Muscle of arm (tissue), 14 donors: ENCODE measurements at places on chromosomes 12 and 14. TPM values are rescaled to one million over a fixed set of nuclear protein-coding genes. Genes with fewer than 3 reads are reported as not detected.

Gene AKAP3
- polyA plus RNA-seq: 1.3 TPM

Gene ARHGEF25
- 24.8 TPM for polyA plus RNA-seq

Gene RBP5
- polyA plus RNA-seq: not detected

Gene DCD
- not detected for polyA plus RNA-seq

Gene NRL
- polyA plus RNA-seq: 1.6 TPM

Gene GUCY2C
- 0.25 TPM for polyA plus RNA-seq

Gene SNW1
- polyA plus RNA-seq: 47.9 TPM

Gene OR4E2
- not detected for polyA plus RNA-seq

Gene ZDHHC22
- polyA plus RNA-seq: 0.56 TPM

Gene SLC6A12
- 0.27 TPM for polyA plus RNA-seq

Gene REP15
- polyA plus RNA-seq: 1.5 TPM

GRCh38 chr14:81562818-81563217, 29.2 kb upstream of the SEL1L start:
- no peak for DNase-seq

- DNase-seq: no peak
Measured at GRCh38 chr12:125696054-125696453, 630.8 kb downstream of the AACS start.

DNA sequence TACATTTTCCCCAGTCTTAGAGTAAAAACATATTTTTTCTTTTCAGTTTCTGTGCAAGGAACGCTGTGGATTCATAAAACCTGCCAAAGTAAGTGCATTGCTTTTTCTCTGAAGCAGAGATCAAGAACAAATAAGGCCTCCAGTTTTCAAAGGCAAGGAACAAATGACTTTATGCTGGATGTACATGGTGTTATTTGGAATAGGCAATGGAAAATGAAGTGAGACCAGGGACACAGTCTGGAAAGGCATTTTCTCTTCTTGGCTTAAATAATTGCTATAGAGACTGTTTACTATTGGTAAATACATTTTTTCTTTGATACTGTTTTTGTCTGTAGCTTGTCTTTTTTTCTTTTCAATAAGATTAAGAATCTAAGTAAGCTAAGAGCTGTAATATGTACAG, 725.9 kb upstream of the MDGA2 start:
- DNase-seq: peak; percentile 31

DNA sequence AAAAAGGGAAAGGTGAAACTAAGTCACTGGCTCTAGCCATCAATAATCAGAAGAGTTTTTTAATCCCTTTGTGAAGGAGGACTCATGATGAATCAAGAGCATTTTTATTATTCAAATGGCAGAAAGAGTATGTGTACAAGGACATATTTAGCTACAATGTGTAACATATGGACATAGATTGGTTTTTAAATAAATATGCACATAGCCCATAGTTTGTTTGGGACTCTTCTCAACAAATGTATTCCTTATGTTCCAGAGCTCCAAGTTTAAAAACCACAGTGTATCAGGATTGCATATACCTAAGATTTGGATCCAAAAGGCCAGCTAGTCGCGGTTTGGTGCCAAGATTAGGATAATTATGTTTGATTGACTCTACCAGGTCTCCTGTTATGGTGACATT, 104.2 kb downstream of the C12orf50 start:
- no peak for DNase-seq

DNA sequence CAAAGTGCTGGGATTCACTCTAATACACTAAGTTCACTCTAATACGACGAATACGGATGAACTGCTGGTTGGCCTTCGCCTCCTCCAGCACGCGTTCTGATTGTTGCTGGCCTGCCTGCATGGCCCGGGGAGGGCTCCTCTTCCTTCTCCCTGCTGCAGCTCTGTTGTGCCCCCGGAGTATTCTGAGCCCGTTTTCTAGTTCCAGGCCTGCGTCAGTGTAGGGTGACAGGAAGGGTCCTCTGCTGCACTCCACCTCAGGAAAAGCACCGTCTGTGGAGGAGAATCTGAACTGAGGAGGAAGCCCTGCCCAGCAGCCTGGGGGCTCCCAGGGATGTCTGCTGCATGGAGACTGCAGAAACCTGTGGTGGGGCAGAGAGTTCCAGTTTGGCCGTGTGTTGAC, 44.4 kb downstream of the DDX51 start:
- DNase-seq: no peak

- DNase-seq: no peak
Measured at GRCh38 chr14:81206115-81206514, 14.6 kb downstream of the GTF2A1 start.

DNA sequence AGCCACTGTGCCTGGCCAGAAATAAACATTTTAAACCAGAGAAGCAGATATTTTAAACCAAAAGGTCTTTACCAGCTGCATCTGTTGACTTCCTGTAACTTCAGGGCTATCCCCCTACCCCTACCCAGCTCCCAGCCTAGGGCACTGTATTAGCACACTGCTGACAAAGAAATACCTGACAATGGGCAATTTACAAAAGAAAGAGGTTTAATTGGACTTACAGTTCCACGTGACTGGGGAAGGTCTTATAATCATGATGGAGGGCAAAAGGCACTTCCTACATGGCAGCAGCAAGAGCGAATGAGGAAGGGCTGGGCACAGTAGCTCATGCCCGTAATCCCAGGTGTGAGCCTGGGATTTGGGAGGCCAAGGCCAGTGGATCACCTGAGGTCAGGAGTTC, 26.0 kb downstream of the GEMIN2 start:
- DNase-seq: no peak

- no peak for DNase-seq
Measured at GRCh38 chr12:120960657-120961056, 17.7 kb upstream of the HNF1A start.

GRCh38 chr14:65745396-65746190, 333.1 kb downstream of the FUT8 start:
- DNase-seq: no peak

DNA sequence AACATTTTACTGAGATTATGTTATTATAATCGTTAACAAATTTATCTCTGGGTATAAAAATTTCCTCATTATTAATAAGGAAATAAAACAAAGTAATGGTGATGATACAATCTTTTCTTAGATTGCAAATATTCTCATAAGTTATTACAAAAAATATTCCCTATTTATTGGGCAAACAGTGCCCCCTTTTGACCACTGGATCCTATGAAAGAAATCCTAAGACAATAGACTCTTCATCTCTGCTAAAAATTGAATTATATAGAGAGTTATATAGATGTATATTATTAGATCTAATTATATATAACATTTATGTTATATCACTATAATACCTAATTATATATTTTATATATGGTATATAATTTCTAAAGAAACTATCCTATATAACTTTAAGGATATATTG, 94.2 kb upstream of the FGD4 start:
- DNase-seq: peak; percentile 51

DNA sequence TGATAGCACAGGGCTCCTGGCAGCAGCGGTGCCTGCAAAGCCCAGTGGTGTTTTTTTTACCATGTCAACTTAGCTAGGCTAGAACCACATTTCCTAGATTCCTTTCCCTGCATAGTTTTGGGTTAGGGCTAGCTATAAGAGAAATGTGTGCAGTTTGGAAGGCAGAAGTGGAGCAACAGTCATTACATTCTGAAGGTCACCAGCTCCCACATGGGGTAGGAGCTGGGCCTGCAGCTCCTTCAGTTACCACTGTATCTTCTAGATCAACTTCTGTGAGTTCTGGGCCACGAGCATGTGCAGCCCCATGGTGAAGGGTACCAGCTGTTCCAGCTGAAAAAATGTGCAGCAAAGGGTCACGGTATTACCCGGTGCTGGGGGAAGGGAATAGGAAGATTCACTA, 2.3 kb upstream of the SLC25A3 start:
- DNase-seq: no peak

DNA sequence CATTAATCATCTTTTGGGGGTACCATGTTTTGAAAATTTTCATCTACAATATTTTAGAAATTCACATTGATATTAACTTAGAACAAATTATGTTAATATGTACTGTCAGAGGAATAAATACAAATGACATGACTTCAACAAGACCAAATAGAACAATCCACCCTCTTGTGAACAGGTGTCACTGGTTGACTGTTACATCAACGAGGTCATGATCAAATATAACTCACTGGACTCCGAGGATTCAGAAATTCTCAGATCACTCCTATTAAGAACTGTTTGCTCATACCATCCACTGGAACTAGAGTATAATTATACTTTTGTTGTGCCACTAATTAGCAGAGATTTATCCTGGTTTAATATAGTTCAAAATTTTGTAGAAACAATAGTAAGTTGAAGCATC, 318.8 kb downstream of the PRKD1 start:
- no peak for DNase-seq

- DNase-seq: no peak
Measured at GRCh38 chr12:108918206-108918605, 38.3 kb downstream of the DAO start.

DNA sequence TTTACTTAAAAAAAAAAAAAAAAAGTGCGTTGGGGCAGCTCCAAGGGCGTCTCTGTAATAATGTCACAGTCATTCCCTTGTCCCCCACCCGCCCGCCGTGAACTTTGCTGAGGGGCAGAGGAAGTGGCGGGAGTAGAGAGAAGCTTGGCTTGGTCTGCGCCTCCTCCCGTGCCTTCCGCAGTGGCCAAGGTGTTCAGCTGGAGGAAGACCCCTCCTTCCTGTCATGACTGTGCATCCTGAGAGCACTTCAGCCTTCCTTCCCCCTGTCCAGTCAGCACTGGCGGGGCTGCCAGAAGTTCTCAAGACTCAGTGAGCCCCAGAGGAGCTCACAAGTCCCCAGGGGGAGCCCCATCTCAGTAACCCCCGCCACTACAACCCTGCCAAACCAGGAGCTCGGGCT, 32.2 kb downstream of the AACS start:
- DNase-seq: no peak

DNA sequence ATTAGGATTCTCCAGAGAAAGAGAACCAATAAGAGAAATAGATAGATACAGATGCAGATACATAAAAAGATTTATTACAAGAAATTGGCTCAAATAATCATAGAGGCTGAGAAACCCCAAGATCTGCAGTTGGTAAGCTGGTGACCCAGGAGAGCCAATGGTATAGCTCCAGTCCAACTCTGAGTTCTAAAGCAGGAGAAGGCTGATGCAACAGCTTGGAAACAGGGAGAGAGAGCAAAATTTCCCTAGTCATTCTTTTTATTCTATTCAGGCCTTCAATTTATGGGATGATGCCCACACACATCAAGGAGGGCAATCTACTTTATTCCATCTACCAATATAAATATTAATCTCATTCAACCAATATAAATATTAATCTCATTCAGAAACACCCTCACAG, 218.2 kb downstream of the PRKD1 start:
- no peak for DNase-seq

GRCh38 chr12:124496584-124496983, 70.8 kb downstream of the NCOR2 start:
- no peak for DNase-seq
